Sigmoid colon (tissue), 7 donors: ENCODE measurements at places on chromosomes 2 and 18. TPM values are rescaled to one million over a fixed set of nuclear protein-coding genes. Genes with fewer than 3 reads are reported as not detected.

The TUBA4B gene
- total RNA-seq: not detected

The GPR45 gene
- not detected for total RNA-seq

The NHEJ1 gene
- total RNA-seq: 15.1 TPM

GRCh38 chr2:102187496-102188150 is 800 bp downstream of the IL1RL2 start:
- peaks cover 10% of the 10 kb centered on the region for H3K4me1 ChIP-seq
- no peaks in the 10 kb centered on the region for H3K27me3 ChIP-seq
- no peaks in the 10 kb centered on the region for H3K36me3 ChIP-seq
- peak overlapping the region; percentile 54 for H3K4me3 ChIP-seq

DNA sequence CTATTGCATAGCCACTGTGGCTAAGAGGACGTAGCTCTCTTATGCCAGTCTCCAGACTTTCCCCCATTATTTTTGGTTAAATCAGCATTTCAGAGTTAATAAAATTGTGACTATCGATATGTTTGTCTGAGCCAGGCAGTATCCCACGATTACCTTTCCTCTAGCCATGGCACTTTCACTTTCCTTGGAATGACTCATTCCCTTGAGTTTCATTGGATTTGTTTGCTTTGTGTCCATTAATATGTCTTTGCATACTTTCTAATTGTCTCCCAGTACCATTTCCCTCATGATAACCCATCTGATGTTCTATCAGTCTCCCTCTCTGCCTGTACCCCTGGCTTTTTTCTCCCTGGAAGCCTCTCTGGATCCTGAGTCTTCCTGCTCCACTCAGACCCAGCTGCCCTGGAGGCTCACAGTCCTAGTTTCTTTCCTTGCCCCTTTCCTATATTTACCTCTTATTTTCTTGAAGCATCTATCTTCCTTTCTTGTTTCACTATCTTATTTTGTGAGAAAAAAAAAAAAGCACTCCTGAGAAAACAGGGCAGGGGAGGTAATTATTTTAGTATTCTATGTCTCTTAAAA is 126.1 kb downstream of the MTX2 start:
- H3K27ac ChIP-seq: no peak overlapping the region
- no peak for DNase-seq
- peaks cover 29% of the 10 kb centered on the region for H3K4me1 ChIP-seq
- no peak overlapping the region for H3K4me3 ChIP-seq
- H3K27me3 ChIP-seq: no peaks in the 10 kb centered on the region
- no peaks in the 10 kb centered on the region for H3K36me3 ChIP-seq
